ENCODE measurements at places on chromosomes 2 and 18.

DNA sequence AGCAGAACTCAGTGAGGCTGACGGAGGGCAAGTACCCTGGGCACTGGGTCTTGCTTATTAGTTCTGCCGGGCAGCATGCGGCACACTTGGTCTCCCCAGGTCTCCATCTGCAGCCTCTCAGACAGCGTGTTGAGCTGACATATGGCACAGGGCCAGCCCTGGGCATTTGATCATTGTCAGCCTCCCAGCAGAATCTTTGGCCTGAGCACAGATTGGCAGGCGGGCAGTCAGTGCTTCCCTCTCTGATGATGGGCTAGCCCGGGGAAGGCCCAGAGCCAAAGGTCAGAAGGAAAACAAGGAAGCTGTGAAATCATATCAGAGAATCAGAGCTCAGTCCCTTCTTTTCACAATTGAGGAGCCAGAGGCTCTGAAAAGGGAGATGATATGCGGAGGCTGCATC is 150.1 kb upstream of the LRRTM1 start:
- peak; percentile 79 for DNase-seq

DNA sequence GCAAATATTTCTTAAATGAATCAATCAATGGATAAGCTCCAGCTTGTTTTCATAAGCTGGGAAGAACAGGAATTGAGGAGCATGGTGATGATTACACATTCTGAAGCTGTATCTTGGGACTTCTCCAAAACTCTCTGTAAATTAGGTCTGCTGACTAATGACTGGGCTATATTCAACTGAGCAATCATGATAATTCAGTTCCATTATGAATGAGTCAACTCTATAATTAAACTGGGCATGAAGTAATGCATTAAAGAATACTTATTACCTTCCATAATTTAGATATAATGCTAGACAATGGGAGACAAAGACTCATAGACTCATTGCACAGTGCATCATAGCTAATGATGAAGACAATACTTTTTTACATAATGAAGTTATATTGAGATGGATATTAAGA is 207.4 kb downstream of the CBLN2 start:
- no peak for DNase-seq

DNA sequence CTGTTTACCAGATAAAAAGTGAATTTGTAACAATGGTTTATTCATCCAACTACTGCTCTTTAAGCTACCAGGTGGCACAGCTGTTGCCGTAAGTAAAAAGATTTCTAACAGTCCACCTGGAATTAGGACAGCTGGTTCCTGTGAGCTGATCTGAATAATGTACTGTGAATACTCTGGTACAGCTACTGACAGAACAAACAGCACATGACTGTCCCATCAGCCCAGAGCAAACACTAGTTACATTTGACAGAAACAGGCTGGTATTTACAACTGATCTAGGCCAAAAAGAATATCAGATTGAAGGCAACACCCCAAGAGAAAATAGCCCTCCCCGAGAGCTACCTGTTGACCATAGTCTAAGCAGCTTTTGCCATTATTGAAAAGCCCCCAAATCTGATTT is 840.4 kb downstream of the CPS1 start:
- DNase-seq: peak; percentile 22

- DNase-seq: peak; percentile 5
Observed at GRCh38 chr18:68847219-68847837, 49.4 kb downstream of the CCDC102B start.

DNA sequence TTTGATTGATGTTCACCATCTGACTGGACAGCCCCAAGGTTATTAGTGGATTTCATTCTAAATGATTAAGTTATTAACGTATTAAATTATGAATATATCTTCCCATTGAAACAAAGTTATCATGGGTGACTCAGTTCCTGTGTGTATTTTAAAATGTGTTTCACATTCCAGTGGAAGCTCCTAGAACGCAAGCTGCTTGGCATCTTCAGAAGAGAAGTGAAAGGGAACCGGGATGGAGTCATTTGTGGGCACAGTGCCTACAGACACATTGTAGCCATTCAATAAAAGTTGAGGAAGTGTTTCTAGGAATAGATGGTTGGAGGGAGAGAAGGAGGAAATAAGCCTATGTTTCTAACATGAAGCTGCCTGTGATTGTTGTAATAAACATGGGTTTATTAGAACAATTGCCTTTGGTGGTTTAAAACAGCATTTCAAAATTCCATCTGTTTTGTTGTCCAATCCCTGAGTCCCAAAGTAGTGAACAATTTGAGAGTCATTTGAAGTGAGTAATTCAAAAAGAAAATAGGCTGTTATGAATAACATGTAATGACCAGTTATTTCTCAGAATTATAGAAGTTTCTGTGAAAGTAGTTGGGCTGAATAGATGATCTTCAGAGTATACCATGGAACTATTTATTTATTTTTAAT is 143.5 kb downstream of the PKP4 start:
- DNase-seq: peak; percentile 21

Data from midbrain (tissue), 1 donor.